Fibroblast of skin of back (primary cell): ENCODE measurements at places on chromosomes 1 and 21.

DNA sequence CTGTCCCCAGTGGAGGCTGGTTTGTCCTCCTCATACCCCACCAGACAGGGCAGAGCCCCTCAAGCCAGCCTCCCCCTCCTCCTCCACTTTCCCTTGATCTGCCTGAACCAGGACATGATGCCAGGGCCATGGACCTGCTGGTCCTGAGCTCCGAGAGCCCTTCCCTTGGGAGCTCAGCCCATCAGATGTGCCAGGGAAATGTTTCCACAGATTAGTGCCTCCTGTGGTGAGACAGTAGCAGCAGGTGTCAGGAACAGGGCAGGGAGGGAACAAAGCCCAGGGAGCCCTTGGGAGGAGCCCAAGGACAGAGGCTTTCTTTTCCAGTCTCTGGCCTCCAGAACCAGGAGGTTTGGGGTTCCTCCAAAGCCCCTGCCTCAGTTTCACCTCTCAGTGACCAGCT is 14.6 kb upstream of the SLC41A1 start:
- no peak for DNase-seq

DNA sequence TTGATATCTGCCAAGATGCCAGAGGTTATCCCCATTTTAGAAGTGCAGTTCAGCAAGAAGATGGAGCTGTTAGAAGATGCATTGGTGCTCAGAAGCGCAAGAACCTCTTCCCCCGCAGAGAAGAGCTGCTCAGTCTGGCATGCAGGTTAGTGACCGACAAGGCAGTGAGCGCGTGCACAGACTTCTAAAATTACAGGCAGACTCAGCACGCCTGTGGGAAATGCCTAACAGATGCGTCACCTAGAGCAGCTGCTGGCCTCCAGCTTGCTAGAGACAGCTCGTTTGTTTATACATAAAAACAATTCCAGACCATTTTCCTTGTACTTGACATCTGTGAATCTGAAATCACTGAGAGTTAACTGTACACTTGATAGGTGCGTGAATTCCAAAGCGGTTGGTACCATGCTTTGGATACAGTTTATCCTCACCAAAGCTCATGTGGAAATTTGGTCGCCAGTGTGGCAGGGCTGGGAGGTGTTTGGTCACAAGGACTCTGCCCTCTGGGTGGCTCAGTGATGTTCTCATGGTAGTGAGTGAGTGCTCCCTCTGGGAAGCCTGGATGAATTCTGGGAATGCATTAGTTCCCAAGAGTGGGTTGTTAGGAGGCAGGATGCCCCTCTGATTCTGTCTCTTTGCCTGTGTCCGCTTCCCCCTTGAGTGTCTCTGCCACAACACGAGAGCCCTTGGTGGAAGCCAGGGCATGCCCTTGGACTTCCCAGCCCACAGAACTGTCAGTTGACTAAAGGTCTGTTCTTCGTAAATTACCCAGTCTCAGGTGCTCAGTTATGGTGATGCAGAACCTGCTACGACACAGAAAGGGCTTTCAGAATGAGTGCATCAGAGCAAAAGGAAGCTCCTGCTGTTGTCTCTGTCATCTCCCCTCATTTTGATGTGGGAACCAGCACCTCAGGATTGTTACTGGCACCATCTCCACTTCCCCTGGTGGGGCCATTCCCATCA is 24.4 kb downstream of the SNAP47 start:
- DNase-seq = peak; percentile 97

GRCh38 chr1:204278251-204278650 is 64.5 kb upstream of the GOLT1A start:
- DNase-seq = no peak

DNA sequence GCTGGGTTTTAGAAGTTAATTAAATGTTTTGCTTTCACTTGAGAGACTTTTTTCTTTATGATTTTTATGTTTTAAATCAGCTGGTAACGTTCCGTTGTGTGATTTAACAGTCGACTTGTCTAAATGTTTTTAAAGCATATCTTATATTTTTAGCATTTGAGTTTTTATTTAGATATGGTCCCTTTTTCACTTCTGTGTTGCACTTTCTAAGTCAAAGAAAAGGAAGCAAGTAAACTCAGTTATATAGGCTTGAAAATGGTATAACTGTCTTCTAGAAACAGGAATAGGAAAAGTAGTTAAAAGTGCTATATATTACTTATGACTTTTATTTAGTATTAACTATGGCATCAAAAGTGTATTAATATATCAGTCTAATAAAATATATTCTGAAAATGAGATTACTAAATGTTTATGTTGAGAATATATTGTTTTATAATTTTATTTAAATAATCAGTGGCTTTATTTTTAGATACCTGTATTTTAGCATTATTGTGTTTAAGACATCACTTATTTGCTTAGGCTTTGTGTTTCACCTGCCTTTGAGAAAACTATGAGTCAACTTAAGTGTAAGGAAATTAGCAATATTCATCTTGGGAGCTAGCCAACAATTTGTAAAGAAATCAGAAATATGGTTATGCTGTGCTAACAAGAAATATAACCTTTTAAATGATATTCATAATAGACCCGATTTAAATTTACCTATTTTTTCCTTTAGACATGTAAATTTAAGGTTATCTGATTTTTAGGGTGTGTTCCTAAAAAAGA is 60.5 kb downstream of the RABGAP1L start:
- DNase-seq = no peak

DNA sequence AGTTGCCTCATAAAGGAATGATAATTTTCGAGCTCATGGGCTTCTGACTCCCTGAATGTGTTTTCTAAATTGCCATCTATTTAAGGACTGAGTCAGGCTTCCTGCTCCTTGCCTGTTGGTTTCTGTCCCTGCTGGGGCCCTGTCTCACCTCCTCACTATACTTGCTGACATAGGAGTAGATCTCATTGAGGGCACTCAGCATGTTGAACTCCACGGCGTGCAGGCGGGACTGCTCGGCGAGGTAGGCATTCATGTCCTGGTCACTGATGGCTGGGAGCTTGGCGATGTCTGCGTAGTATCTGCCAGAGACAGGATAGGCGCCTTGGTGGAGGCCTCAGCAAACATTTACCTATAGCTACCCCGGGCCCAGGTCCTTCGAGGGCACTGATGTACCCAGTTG is 116.9 kb upstream of the CD34 start:
- DNase-seq = no peak

- DNase-seq = peak; percentile 62
These were observed 2.5 kb downstream of the PRKACB start for GRCh38 chr1:84146411-84147032.

DNA sequence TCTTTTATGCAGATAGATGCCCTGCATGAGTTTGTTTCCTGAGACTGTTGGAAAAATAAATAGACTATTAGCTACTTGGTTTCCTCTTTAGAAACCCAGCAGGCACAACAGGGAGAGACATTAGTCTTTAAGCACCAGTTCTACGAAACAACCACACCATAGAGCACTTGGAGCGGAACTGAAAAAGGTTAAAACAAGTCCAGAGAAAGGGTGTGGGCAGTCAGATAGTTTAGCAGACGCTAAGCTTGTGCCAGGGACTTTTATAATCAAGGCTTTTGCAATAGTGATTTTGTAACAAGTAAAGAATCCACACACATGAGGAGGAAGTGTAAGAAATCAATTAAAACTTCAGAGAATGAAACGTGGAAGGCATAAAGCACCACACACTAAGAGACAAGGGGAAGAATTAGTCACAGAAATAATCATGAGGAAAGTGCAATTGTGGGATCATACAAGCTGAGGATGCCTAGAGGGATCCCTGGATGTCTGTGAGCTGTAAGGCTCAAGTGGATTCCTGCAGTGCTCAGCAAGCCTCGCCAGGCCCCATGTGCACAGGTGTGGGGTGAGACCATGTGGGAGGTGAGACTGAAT is 37.8 kb upstream of the TLR5 start:
- no peak for DNase-seq

DNA sequence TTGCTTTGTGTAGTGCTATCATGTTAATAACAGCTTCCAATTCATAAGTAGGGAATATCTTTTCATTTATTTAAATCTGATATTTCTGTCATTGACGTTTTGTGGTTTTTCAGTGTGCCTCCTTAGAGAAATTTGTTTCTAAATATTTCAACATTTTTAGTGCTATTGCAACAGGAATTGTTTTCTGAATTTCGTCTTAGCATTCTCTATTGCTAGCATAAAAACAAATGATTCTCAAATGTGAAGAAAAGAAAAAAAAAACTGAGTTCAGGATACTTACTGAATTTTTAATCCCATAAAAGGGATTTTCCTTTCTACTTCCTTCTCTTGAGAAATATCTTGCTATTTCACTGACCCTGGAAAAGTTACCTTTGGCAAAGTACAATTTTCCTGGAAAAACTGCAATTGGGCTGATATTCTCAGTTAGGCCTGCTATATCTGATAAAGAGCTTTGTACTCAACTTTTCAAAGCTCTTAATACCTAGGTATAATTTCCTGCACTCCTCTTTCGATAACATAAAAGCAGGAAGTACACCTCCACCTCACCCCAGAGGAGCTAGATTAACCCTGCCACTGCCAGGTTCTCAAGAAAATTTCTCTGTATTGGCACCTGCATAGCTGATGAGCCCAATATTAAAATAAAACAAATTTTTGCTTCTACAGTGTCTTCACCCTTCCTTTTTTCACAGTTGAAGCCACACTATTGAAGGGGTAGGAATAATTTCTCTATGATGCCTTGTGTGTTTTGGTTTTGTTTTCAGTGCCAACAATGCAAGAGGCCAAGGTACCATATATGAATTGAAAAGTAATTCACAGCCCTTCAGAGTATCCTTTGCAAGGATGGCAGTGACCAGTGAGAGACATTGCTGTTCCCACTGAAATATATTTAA is 35.6 kb downstream of the PTPN14 start:
- no peak for DNase-seq

- DNase-seq = no peak
These were observed 1744.9 kb downstream of the NCAM2 start for GRCh38 chr21:22743085-22743484.

DNA sequence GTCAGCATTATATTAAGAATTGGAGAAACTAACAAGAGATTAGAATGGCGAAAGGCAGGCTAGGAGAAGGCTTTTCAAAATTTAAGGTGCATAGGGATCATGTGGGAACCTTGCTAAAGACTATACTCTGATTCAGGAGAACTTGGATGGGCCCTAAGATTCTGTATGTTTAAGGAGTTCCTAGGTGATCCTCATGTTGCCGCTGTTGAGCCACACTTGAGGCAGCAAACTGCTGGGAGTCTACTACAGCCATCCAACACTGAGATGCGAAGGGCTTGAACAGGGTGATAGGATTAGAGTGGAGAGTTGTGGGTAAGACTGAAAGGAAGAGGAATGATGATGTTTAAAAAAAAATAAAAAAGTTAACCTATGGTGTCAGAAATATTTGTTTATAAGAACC is 1013.2 kb downstream of the MRPL39 start:
- DNase-seq = no peak

DNA sequence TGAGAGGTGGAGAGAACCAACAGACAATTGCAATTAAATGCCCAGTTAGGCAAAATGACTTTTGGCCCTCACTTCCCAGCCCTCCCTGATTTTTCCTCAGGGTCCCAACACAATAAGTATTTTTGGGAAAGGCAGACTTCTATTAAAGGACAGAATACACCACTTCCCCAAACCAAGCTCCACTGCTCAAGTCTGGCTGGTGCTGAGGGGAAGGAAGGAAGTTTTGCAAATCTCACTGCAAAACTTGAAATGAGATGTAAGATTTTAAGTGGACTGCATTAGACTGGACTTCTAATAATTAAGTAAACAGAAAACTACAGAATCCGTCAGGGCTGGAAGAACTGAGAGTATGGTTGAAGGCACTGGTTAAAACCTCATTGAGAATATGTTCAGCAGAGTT is 32.2 kb upstream of the CD1D start:
- DNase-seq = no peak

GRCh38 chr1:173097001-173097400 is 46.3 kb upstream of the TNFSF18 start:
- peak; percentile 50 for DNase-seq

- peak; percentile 35 for DNase-seq
These were observed 94.6 kb upstream of the ZBTB18 start for GRCh38 chr1:243956450-243956849.

GRCh38 chr1:168116327-168116799 is 20.4 kb downstream of the GPR161 start:
- no peak for DNase-seq

DNA sequence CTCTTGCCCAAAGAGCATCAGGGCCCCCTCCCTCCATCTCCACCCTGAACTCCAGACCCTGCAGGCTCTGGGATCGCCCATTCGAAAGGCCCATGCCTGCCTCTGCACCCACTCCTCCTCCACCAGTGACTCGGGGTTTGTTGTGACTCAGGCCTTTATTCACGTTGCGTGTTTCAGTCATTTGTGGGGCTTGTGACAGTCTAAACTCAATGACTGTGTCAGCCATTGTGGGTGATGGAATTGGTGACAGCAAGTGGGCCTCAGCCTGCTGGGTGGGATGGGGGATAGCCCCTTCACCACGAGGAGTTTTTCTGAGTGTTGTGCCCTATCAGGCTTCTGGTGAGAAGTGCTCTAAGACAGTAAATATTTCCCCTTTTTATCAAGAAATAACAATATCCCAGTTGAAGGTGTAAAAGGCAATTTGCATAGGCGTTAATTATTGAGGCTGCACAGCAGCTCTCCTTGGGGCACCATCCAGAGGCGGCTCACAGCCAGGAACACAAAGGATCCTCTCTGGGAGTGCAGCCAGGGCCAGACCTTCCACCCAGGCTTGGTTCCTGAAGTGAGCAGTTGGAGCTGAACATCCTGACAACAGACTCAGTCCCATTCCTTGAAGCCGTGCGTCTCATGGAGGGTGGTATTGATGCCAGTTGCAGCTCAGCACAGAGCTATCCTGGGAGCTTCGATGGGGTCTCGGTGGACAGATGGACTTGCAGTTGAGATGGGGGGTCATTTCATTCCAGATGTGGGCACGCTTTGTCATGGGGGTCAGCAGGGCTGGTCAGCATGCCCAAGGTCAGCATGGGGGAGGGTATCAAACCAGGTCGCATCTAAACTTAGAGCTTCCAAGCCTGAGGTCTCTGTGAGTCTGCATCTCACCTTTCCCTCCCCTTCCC is 135.6 kb upstream of the CACNA1E start:
- DNase-seq = no peak

- no peak for DNase-seq
These were observed 4.5 kb upstream of the IER5 start for GRCh38 chr1:181083842-181084605.

GRCh38 chr1:79161077-79161476 is 154.5 kb upstream of the ADGRL4 start:
- peak; percentile 79 for DNase-seq

DNA sequence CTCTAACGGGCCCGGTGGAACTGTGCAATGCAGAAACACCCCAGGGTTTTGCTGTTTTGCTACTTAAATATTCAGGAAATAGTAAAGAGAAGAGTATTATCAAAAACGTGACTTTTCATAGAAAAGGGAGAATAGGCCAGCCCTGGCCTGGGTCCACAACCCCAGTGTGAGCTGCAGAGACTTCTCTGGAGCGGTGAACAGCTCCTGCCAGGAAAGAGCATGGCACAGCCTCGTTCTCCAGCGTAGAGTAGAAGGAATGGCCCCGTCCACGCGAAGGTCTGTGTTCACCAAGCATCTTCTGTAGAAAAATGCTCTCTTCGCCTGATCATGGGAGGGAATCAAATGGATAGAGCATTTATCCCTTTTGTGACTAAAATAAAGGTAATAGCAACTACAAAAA is 51.4 kb downstream of the PDE9A start:
- DNase-seq = no peak

- no peak for DNase-seq
These were observed 74.8 kb downstream of the MTR start for GRCh38 chr1:236869911-236870310.

GRCh38 chr1:90708236-90708786 is 8.8 kb downstream of the BARHL2 start:
- no peak for DNase-seq

- DNase-seq = no peak
These were observed 150.9 kb downstream of the KCNJ6 start for GRCh38 chr21:37765221-37765900.

- DNase-seq = no peak
These were observed 153.6 kb downstream of the OLFM3 start for GRCh38 chr1:101843160-101843559.
